D721Med (cell line): ENCODE measurements at places on chromosomes 2 and 18.

DNA sequence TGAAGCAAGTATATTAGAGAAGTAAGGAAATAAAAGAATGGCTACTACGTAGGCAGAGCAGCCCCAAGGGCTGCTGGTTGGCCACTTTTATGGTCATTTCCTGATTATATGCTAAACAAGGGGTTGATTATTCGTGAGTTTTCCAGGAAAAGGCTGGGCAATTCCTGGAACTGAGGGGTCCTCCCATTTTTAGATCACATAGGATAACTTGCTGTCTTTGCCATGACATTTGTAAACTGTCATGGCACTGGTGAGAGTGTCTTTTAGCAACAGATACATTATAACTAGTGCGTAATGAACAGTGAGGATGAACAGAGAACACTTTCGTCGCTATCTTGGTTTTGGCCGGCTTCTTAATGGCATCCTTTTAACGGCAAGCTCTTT, 2.6 kb upstream of the UBE2F start:
- DNase-seq = no peak

DNA sequence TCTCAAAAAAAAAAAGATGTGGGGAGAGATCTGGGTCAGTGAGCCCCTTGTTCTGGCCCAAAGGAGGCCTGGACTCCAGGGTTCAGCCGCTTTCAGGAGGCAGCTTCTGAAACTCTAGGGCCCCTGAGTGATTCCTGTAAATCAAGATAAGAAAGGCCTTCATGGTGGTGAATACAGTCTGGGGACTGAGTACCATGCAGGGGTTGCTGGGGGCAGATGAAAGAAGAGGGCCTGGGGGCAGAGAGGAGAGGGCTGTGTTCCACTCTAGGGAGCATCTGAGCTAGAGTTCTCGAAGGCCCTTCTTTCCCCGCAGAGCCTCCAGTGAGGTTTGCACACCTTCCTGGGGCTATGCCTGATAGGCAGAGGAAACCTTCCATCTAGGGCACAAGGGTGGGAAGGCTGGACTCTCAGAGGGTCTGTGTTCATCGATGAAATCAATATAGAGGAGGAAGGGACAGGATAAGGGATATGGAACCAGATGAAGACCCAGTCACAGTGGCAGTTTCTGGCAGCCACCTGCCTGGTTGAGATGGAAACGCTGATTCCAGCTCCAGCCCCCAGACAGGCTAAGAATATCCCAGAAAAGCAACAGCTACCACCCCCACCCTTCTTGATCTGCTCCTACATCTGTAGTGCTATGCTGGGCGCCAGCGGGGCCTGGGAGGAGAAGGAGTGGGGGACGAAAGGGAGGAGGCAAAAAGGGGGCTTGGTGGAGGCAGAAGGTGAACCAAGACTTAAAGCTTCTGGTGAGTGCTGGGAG, 4.7 kb upstream of the CDK5R2 start:
- no peak for DNase-seq

DNA sequence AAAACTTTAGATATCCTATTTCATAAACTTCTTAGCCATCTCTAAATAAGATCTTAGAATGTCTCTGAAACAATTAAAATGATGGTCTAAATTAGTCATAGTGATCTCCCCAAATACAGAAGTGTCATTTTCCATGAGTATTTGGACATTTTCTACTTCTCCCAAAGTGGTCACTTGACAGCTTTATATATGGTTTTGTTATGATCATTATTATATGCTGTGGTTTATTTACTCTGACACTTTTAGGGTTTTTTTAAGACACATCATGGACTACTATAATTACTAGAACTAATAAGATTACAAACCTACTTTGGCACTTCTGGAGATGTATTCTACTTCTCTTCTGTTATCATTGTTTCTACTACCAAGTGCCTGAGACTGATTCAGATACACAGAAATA, 47.1 kb downstream of the SLC25A12 start:
- no peak for DNase-seq

DNA sequence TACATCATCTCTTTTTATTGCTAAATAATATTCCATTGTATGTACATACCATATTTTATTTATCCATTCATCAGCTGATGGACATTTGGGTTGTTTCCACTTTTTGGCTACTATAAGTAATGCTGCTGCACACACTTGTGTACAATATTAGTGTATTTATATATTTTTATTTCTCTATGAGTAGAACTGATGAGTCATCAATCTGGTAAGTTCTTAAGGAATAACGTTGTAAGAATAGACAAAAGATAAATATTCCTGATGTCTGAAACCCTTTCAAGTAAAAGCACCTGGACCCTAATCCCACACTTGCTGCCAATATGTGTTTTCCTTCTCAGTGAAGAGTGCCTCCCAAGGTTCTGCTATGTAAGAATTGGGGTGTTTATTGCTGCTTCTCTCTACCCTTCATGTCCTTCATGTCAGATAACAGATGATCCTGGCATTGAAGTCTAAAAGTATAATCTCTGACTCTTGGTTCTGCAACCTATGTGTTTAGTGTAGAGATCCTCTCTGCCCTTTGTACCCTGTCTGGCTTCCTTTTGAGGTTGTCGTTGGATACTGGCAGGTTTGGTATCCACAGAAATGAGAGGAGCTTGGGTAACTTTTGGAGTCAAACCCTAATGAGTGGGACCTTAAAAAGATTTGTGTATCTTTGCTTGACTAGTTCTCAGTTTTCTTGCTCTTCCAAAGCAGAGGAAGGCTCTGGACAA, 293.0 kb upstream of the EPC2 start:
- DNase-seq = no peak

DNA sequence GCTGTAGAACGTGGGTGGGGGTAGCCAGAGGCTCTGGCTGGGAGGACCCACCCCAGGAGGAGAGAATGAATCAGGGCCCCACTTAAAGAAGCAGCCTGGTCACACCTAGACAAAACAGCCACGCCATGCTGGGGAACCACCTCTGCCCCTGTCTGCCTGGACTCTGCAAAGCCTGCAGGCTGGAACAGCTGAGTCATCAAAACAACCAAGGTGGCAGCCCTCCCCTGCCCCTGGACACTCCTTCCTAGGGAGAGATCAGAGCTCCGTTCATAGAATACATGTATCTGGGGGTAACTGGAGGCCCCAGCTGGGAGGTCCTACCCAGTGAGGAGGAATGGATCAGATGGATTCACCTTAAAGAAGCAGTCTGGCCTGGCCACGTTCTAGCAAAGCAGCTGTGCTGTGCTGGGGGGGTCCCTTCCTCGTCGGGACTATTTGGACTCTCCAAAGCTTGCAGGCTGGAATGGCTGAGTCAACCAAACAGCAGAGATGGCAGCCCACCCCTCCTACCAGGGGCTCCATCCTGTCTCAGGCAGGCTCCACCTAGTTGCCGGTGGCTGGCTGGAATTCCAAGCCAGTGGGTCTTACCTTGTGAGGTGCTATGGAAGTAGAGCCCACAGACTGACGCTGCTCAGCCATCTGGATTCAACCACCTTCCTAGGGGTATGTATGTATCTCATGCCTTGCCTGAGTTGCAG, 50.5 kb upstream of the NT5C1B start:
- no peak for DNase-seq

DNA sequence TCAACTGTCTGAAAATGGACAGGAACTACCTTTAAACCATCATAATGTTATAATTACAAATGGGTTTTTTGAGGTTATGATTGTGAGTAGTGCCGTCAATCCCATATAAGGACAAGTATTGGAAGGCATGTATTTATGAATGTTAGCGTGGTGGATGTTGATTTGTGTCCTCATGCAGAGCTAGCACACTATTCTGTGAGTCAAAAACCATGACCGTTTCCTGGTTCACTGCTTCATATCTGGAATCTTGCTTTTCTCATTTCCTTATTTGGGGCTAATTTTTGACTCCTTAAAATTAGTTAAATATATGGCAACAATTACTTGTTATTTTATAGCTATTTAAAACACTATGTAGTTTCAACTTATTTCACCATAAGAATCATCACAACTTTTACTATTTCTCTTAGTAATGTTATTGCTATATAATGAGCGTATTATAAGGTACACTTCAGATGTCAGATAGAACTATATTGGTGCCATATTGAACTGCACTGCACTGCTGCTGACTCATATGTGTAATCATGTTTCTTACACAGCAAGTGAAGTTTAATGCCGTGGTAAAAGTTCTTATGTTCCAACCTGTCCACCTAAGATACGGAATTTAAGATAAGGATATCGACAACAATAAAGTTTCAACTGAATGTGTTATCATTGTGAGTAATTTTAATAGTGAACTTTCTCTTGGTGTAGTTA, 192.8 kb downstream of the PTGR3 start:
- no peak for DNase-seq

GRCh38 chr18:78996741-78997490, 17.3 kb downstream of the SALL3 start:
- no peak for DNase-seq

GRCh38 chr2:210541290-210541902, 15.0 kb upstream of the CPS1 start:
- no peak for DNase-seq

- no peak for DNase-seq
Observed at GRCh38 chr2:23243073-23243659, 141.8 kb upstream of the KLHL29 start.
